Ovary (tissue), 10 donors: ENCODE measurements at places on chromosomes 2 and 18. TPM values are rescaled to one million over a fixed set of nuclear protein-coding genes. Genes with fewer than 3 reads are reported as not detected.

GRCh38 chr18:9243029-9243428 lies 91.5 kb upstream of the TWSG1 start:
- no peak for DNase-seq
- no peaks in the 10 kb centered on the region for H3K4me1 ChIP-seq
- no peak overlapping the region for H3K27ac ChIP-seq

DNA sequence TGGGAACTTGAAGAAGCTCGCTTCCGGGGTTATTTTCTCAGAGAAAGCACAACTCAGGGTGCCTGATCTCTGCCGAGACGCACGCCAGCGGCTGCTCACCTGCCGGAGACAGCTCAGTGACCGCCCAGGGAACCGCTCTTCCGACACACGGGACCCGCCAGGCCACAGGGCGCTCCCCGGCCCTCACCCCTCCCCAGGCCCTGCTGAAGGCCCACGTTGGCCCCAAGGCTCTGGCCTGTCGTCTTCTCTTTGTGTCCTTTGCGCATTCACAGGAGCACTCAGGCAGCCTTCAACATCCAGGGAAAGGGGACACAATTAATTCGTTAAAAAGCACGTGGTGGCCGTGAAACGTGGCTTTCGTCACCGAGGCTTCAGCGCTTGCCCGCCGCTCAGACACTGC lies 276.3 kb upstream of the SALL3 start:
- no peaks in the 10 kb centered on the region for H3K27me3 ChIP-seq
- H3K4me3 ChIP-seq = no peak overlapping the region
- no peaks in the 10 kb centered on the region for H3K4me1 ChIP-seq
- no peak overlapping the region for H3K27ac ChIP-seq
- DNase-seq = no peak

DNA sequence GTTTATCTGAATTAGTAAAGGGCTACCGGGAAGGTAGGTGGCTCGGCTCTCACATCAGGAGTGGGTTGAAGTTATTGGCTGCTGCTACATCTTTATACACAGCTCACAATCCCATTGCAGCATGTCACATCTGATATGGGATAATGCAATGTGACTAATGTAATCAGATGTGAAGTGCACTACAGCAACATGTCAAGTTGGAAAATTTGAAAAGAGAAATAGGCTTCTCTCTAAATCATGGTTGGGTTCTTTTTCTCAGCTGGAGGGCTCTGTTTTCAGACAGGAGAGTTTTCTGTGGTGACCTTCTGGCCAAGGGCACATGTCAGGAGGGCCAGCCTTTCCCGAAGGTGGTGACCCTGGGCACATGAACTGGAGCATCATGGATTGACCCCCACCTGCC lies 337.5 kb downstream of the HRH4 start:
- H3K4me3 ChIP-seq = no peak overlapping the region
- no peaks in the 10 kb centered on the region for H3K36me3 ChIP-seq
- no peak for DNase-seq
- no peak overlapping the region for H3K27ac ChIP-seq

DNA sequence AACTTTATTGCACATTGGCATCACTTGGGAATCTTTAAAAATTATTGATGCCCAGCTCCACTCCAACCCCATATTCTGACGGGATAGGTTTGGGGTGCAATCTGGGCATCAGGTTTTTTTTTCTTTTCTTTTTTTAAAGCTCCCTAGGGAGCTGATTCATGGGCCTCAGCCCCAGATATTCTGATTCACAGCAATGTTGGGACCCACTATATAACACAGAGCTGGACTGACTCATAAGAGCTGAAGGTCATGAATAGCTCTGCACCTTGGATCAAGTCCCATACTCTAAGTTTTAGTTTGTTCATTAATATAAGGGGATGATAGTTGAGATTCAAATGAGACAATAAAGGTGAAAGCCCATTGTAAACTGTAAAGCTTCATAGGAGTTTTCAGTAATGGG lies 191.1 kb upstream of the REV1 start:
- no peak for DNase-seq
- no peaks in the 10 kb centered on the region for H3K36me3 ChIP-seq
- H3K4me1 ChIP-seq = no peaks in the 10 kb centered on the region

Gene TMEM169
- polyA plus RNA-seq = 0.65 TPM

Gene MLPH
- 23.3 TPM for polyA plus RNA-seq

Gene IL36B
- polyA plus RNA-seq = not detected
